T-cell (primary cell): ENCODE measurements at places on chromosomes 12 and 14. TPM values are rescaled to one million over a fixed set of nuclear protein-coding genes. Genes with fewer than 3 reads are reported as not detected.

- DNase-seq = no peak
Measured at GRCh38 chr14:35333797-35334743, 41.9 kb downstream of the PSMA6 start.

- DNase-seq = no peak
Measured at GRCh38 chr14:24843494-24843893, 206.5 kb downstream of the STXBP6 start.

DNA sequence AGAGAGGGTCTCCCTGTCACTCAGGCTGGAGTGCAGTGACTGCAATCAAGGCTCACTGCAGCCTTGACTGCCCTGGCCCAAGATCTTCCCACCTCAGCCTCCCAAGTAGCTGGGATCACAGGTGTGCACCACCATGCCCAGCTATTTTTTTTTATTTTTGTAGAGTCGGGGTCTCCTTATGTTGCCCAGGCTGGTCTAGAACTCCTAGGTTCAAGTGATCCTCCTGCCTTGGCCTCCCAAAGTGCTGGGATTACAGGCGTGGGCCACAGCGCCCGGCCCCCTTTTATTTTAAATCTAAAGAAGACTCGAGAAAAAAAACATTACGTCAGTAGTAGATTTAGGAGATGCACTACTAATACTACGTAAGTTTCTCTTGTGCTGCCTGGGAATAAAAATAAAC is 14.3 kb downstream of the FOS start:
- DNase-seq = no peak

- DNase-seq = no peak
Measured at GRCh38 chr14:68362846-68363245, 430.0 kb downstream of the ZFP36L1 start.

DNA sequence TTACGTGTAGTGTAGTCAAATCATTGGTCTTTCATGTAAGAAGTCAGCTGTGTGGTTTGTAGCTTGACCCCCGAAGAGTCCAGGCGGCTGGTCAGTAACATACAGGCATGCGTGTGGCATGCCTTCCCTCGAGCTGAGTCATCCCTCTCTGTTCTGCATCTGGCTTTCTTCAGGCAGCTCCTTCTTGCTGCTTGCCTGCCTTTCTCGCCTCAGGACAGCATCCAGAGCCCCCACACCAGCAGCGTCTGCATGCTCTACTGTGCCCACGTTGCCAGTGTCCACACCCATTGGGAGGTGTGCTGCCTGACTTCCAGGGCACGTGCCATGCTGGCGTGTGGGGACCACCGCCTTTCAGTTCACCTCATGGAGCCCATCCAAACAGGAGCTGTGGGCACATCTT is 96.8 kb downstream of the EP400 start:
- no peak for DNase-seq

GZMH gene
- 21.8 TPM for total RNA-seq

COQ6 gene
- 34.1 TPM for total RNA-seq

LBHD2 gene
- not detected for total RNA-seq
